Fibroblast of the aortic adventitia (primary cell): ENCODE measurements at places on chromosomes 13 and 19. TPM values are rescaled to one million over a fixed set of nuclear protein-coding genes. Genes with fewer than 3 reads are reported as not detected.

Gene ANKLE1
- total RNA-seq: 0.09 and 0.41 TPM in 2 replicates

Gene SHC2
- 0.81 and 3.3 TPM in 2 replicates for total RNA-seq

Gene TNFRSF19
- total RNA-seq: 0.08 and 7.3 TPM in 2 replicates

Gene HTR2A
- total RNA-seq: 0.82 and 6.0 TPM in 2 replicates

Gene SARS2
- 15.0 and 15.5 TPM in 2 replicates for total RNA-seq

Gene ZNF561
- total RNA-seq: 20.9 and 38.7 TPM in 2 replicates

Gene ZNF506
- 7.1 and 14.8 TPM in 2 replicates for total RNA-seq

Gene ABHD17A
- 48.0 and 51.2 TPM in 2 replicates for total RNA-seq

Gene AP1M2
- total RNA-seq: not detected in 2 replicates

Gene CGB3
- not detected in 2 replicates for total RNA-seq

Gene NLRP5
- total RNA-seq: not detected in 2 replicates

Gene KLK8
- not detected in 2 replicates for total RNA-seq

Gene RABAC1
- 122 and 201 TPM in 2 replicates for total RNA-seq
